Cerebellar nuclear complex (tissue), 1 donor: ENCODE measurements at places on chromosomes 12 and 14.

DNA sequence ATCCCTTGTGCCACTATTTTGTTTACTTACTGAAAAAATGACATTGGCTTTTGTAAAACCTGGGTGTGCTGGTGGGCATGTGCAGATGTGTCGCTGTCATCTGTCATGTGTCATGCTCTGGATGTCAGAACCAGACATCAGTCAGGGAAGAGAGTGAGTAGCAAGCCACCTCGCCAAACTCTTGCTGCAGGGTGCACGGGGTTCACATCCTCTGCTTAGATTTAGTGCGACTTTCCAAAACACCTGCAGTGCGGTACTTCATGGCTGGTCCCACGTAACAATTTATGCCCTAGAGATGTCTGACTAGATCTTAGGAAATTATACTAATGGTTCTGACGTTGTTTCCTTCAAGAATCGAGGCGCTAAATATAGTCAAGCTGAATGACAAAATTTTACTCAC lies 106.7 kb downstream of the CRADD start:
- DNase-seq: no peak

DNA sequence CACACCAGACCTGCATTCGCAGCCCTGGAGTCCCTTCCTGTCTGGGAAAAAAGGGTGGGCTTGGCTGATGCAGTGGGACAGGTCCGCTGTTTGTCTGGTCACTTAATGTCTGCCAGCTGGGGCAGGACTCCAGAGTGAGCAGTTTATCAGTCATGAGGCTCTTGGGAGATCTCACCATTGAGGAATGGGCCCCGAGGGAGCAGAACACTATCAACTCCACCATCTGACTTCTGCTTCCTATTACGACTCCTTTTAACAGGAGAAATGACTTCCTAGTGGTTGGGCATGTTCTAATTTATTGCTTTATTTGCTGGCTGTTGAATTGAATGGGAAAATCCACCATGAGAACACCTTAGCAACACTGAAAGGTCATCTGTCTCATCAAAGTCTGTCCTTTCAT lies 182.5 kb upstream of the RASSF8 start:
- no peak for DNase-seq

DNA sequence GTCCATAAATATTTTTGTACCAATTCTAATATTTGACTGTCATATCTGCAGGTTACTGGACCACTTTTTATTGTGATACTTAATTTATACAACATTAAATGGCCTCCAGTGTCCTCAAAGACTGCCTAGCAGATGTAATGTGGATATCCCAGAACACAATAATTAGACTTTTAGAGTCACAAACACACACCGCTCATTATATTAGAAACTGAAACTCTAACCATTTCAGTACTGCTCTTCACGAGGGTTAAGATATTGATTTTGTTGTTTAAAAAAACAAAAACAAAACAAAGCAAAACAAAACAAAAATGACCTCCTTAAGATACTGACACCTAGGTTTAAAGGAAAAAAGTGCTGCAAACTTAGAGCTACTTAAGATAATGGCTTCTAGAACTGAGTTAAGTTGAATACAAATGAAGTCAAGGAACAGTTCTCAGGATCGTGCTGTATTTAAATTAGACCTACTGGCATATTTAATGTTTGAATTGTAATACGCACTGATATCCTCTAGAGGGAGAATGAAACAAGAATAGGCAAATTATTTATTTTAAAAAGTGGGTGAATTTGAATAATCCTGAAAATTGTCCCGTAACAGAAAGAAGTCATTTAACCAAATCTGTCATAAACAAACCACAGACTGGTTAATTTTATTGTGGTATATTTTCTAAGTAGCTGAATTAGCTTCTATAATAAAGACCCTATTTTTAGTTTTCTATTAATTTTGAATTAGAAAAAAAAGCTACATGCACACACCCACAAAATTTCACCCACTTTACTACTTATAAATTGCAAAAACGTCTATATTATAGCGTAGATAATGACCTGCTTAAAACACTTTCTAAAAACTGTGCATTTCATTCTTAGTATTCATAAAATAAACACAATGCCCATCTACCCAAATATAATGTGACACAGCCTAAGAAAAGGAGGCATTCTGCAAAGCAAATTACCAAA lies 395.2 kb upstream of the DCN start:
- peak; percentile 48 for DNase-seq

DNA sequence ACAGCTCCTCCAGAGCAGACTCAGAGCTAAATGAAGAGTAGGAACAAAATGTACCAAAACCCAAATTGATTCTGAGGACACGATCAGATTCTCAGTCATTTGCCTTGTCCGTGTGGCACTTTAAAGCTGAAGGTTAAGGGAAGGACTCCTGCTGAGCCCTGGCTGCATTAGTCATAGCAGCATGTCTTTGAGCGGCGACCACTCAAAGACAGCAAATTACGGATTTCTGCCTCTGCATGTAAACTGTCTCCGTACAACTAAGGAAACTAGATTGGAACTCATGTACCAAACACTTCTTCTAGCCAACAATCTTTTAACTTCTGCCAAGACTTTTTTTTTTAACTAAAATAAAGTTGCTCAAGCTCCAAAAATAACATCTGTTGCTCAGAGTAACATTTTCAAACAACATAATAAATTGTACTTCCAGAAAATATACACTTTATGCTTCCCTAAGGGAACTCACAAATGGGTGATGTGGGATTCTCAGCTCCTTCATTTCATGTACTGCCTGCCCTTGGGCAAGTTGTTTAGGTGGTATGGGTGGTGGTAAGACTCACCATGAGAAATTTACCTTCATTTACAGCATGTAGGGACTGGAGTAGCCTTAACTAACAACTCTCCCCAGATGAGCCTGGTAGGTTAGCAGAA lies 56.1 kb downstream of the RERG start:
- DNase-seq: no peak

GRCh38 chr14:105927096-105928060 lies 401.0 kb downstream of the TMEM121 start:
- DNase-seq: no peak

- DNase-seq: no peak
These were observed 30.3 kb upstream of the AMIGO2 start for GRCh38 chr12:47110011-47110541.

DNA sequence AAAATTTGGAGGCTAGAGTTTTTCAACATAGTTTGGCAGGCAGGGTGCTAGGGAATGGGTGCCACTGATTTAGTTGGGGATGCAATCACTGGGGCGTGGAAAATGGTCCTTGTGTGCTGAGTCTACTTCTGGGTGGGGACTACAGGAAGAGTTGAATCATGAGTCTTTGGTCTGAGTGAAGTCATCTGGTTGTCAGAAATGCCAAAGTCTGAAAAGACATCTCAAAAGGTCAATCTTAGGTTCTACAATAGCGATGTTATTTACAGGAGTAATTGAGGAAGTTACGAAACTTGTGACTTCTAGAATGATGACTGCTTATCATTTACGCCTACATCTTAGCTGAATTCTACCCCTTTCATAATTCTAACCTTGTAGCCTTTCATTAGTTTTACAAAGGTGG lies 209.1 kb downstream of the NUBPL start:
- no peak for DNase-seq

DNA sequence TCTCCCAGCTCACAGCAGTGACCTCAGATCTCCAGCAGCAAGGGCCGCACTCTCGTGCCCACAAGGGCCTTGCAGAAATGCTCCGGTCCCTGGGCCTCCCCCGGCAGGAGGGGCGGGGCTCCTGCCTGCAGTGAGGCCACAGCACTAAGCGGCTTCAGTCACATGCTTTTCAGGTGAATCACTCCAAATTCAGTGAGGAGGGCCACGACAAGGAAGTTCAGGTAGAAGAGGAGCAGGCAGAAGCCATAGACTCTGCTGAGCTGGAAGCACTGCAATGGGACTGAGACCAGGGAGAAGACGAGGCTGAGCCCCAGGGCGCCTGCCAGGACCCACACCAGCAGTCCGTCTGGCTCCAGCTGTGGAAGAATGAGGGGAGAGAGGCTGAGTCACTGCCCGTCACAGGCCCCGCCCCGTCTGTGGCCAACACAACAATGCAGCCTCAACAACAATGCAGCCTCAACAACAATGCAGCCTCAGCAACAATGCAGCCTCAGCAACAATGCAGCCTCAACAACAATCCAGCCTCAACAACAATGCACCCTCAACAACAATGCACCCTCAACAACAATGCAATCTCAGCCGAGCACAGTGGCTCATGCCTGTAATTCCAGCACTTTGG lies 35.2 kb downstream of the SLC8B1 start:
- DNase-seq: peak; percentile 23

DNA sequence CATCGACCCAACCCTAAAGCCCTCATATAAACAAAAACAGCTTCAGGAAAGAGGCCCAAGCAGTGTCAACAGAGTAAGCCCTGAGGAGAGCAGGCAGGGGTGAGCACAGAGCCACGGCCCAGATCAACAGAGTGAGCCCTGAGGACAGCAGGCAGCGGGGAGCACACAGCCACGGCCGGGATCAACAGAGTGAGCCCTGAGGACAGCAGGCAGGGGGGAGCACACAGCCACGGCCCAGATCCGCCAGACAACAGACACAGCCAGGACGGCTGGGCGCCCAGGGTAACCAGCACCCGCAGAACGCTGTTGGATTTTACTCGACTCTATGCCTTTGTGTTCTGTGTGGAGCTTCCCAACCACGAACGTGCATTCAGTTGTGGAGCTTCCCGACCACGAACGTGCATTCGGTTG lies 15.0 kb downstream of the CCDC85C start:
- DNase-seq: no peak

DNA sequence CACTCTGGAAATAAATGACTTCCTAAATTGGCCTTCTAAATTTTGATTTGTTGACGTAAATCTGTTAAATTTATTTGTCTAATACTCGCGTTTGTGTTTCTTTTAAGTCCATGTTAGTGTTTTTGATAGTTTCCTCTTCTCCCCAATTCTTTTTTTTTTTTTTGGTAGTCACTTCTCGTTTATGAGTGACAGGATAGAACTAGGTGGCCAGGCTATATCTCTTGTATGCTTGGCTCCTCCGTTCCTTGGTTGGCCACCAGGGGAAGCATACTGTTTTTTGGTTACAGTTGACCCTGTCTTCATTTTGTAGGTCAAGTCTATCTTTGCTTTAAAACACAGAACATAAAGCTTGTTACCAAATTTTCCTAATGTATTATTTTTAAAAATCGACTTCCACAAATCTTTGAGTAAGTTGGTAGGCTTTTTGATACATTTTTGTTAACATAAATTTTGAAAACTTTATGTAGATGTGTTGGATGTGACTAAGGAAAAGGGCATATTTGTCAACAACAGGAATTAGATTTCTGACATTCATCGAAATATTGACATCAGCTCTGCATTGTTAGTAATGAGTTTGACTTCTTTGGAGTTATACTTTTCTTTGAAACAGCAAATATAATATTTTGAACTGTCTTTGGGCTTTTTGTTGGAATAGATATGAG lies 2.2 kb downstream of the RCOR1 start:
- no peak for DNase-seq

DNA sequence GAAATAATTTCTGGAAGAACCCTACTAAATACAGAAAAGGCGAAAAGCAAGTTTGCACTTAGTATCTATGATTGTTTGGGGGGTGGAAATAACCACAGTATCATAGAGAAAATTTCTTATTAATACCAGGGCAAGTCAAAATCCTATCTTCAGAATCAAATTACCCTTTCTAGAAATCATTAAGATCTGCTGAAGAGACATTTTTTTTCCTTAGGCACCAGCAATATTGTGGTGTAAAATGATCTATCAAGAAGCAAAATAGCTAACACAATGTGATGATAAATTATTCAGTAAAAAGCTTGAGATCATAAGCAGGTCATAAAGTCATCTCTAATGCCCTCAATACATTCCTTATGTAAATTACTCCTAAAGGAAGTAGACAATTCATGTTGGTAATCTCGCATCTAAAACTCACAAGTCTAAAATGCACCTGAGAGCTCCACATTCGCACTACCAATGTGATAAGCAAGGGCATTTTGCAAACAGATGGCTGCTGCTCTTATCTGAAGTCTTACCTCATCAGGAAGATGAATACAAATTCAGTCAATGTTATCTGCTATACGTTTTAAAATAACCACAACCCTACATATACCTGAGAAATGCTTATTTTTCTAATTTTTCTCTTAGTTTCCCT lies 14.6 kb downstream of the HEATR5A start:
- DNase-seq: no peak

- no peak for DNase-seq
These were observed 6.1 kb downstream of the ABCD2 start for GRCh38 chr12:39613525-39613924.

DNA sequence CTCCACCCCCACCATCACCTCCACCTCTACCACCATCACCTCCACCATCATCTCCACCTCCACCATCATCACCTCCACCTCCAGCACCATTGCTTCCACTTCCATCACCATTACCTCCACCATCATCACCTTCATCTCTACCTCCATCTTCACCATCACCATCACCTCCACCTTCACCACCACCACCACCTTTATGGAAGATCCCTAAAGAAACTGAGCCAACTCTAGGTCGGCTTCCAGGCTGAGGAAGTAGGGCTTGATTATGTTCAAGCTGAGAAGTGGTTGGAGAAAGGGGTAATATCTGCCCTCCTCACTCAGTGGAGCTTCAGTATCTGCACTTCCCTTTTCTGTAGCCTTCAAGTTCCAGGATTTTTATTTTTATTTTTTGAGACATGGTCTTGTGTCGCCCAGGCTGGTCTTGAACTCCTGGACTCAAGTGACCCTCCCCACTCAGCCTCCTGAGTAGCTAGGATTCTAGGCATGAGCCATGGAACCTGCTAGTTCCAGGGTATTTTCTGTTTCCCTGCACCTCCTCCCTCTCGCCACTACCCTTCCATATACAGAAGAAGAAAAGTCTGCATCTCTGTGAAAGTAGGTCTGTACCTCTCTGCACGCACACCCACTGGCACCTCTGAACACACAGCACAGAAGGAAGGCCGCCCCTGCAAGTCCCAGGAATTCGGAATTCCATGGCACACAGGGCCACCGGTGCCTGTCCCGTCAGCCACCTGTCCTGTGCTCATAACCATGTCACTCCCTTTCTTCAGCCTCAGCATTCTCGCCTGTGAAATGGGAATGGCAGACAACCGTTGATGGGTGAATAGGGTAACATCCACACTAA lies 5.9 kb downstream of the ZBTB42 start:
- DNase-seq: no peak

DNA sequence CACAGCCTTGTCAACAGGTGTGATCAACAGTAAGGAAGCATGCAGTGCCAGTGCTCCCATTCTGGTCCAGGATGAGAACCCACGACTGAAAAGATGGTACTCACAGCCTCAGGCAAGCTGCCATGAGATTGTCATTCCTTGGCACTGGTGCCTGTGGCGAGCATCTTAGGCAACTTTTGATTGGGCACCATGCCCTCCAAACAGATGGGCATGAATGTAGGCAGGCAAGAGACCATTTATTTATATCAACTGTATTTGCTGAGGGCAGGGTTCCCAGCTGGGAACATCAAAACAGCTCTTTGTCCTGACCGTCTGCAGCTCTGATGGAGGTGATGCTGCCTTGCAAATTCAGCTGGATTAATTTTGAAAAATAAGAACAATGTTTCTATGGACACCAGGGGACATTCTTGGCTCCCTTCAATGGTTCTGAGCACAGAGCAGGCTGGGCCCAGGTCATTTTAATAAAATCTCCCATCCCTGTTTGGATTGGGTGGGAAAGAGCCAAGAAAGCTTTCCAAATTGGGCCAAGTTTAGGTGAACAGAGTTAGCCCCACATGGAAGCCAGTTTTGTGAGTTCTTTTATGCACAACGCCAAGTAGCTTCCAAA lies 522.5 kb downstream of the RMST start:
- no peak for DNase-seq
